ENCODE measurements at places on chromosomes 3 and 15. TPM values are rescaled to one million over a fixed set of nuclear protein-coding genes. Genes with fewer than 3 reads are reported as not detected.
A peak's percentile ranks its signal among the peaks of the same experiment; 100 is the strongest.

DET1 gene
- 6.1 TPM for total RNA-seq

DNA sequence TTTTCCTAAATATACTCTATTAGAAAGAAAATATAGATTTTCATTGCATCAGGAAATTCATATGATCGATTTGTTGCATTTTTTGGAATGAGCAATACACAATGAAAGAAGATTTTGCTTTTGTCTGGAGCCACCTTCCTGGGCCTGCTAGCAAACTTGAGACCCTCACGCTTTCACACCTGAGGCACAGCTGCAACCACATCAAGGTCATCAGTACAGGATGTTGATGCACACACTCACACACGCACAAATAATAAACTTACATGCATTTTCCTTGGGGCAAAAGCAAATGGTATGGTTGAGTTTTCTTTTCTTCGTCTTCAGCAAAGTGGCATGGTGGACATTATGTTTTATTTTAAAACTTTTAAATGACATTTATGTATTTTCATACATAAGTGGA lies 64.8 kb upstream of the SATB1 start:
- no peak overlapping the region for H3K4me3 ChIP-seq
- no peaks in the 10 kb centered on the region for H3K36me3 ChIP-seq
- no peaks in the 10 kb centered on the region for H3K27me3 ChIP-seq
- H3K4me1 ChIP-seq = no peaks in the 10 kb centered on the region
- no peak for DNase-seq
- no peak overlapping the region for H3K27ac ChIP-seq

IL12A gene
- total RNA-seq = 0.82 TPM

- H3K36me3 ChIP-seq = no peaks in the 10 kb centered on the region
- H3K4me3 ChIP-seq = no peak overlapping the region
- no peak overlapping the region for H3K27ac ChIP-seq
- H3K4me1 ChIP-seq = peaks cover 7% of the 10 kb centered on the region
Measured at GRCh38 chr15:64779630-64780029, 4.2 kb upstream of the RBPMS2 start.

FAM81A gene
- total RNA-seq = 3.0 TPM

TEX55 gene
- not detected for total RNA-seq

DNA sequence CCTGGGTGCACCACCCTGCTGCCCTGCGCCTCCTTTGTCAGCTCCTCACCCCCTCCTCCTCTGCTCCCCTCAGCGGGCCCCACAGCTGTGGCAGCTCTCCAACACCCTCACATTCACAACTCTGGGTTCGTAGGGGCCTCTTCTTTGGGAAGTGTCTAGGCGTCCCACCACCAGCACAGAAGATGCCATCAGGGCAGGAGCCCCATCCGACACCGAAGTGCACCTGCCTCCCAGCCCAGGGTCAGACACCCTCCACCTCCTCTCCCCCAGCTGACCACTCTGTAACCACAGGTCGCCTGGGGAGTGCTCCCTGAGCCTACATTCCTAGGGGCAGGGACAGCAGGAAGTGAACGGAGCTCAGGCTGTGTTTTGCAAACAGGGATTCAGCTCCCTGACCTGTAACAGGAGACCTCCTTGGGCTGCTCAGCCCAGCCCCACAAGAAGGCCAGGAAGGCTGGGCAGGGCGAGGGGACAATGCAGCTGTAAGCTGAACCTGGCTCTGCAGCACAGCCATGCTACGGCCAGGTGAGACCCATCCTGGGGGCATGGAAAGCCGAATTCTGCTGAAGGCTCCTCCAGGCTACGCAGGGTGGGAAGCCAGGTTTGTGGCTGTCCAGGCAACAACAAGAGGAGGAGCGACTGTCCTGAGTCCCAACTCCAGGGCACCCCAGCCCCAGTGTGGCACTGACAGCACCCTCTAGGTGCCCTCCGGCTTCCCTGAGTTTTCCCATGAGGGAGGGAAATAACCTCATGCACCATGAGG lies 269.0 kb downstream of the GOLGA6L6 start:
- no peak for DNase-seq
- H3K27ac ChIP-seq = no peak overlapping the region
- no peaks in the 10 kb centered on the region for H3K36me3 ChIP-seq
- no peak overlapping the region for H3K4me3 ChIP-seq
- no peaks in the 10 kb centered on the region for H3K4me1 ChIP-seq
- H3K27me3 ChIP-seq = no peaks in the 10 kb centered on the region

GOLGA8M gene
- total RNA-seq = not detected

- H3K36me3 ChIP-seq = no peaks in the 10 kb centered on the region
- DNase-seq = no peak
- H3K27ac ChIP-seq = no peak overlapping the region
- H3K4me3 ChIP-seq = no peak overlapping the region
Measured at GRCh38 chr3:172101107-172101506, 61.7 kb downstream of the FNDC3B start.

DNA sequence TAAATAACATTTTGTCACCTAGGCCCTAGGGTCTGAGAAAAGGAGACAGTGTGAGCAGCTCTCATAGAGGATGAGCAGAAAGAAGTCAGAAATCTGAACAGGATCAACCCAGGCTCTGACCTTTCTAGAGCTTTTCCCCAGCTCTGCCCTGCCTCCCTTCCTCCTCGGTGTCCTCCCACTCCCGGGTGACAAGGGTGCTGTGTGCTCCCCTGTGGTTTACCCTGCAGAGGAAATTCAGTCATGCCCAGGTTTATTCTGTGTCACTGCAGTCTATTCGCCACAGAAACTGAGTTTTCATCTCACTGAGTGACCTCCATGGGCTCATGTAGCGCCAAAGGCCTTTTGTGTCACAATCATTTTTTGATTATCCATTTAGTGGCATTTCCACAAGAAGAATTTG lies 76.6 kb downstream of the IL12A start:
- H3K4me1 ChIP-seq = no peaks in the 10 kb centered on the region
- H3K27ac ChIP-seq = no peak overlapping the region
- no peaks in the 10 kb centered on the region for H3K36me3 ChIP-seq
- no peak overlapping the region for H3K4me3 ChIP-seq
- no peak for DNase-seq
- H3K27me3 ChIP-seq = no peaks in the 10 kb centered on the region

DNA sequence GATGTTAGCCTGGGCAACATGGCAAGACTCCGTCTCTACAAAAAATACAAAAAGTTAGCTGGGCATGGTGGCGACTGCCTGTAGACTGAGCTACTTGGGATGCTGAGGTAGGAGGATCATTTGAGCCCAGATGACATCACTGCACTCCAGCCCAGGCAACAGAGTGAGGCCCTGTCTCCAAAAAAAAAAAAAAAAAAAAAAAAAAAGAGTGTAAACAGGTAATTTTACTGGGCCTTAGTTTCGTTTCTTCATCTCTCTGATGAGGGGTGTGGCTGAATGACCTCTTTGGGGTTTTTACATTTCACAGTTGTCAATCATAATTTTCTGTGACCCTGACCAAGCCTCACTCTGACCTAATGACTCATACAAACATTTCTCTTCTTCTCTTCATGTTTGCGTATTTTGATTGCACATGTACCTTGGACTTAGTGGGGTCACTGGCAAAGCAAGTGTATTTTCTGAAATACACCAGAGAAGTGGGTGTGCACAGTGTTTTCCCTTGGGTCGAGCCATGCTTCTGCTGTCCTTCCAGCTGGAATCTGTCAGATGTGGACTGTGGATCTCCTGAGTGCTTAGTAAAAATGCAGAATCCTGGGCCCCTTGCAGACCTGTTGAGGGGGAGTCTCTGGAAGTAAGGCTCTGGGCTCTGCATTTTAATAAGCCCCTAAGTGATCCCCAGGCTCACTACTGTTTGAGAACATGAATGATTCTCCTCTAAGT lies 140.5 kb downstream of the FNDC3B start:
- H3K4me1 ChIP-seq = peaks cover 25% of the 10 kb centered on the region
- no peak overlapping the region for H3K4me3 ChIP-seq
- H3K27ac ChIP-seq = no peak overlapping the region
- DNase-seq = no peak

- no peak overlapping the region for H3K27ac ChIP-seq
- no peaks in the 10 kb centered on the region for H3K27me3 ChIP-seq
- DNase-seq = no peak
- H3K4me1 ChIP-seq = no peaks in the 10 kb centered on the region
- H3K36me3 ChIP-seq = 0 out of 2 replicates have a peak, but pooled peaks cover 2% of the 10 kb centered on the region
Measured at GRCh38 chr3:127829537-127829936, 7.2 kb upstream of the MGLL start.

DNA sequence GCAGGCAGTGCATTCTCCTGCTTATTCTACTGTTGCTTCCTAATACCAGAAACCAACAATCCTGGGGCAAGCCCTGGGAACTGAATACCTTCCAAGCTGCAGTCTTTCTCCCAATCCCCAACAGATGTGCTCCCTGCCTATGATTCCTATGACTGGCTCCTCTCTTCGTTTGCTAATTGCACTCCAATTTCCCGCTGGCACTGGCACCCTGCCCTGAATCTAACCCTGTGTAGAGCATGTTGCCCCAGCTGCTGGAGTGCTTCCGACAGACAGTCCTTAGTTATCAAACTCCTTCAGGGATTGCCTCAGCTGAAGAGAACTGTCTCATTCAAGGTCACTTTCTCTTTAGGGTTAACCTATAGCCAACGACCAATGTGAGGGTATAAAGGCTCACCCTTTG lies 214.1 kb downstream of the NECTIN3 start:
- DNase-seq = no peak
- no peaks in the 10 kb centered on the region for H3K27me3 ChIP-seq

GRCh38 chr15:98865397-98866339 lies 141.9 kb downstream of the PGPEP1L start:
- H3K27ac ChIP-seq = no peak overlapping the region
- H3K4me3 ChIP-seq = peak overlapping the region; percentile 14
- H3K4me1 ChIP-seq = peaks cover 20% of the 10 kb centered on the region
- H3K27me3 ChIP-seq = no peaks in the 10 kb centered on the region

GRCh38 chr15:37819191-37819590 lies 115.2 kb upstream of the TMCO5A start:
- H3K27me3 ChIP-seq = no peaks in the 10 kb centered on the region
- no peak overlapping the region for H3K4me3 ChIP-seq
- H3K36me3 ChIP-seq = no peaks in the 10 kb centered on the region
- H3K4me1 ChIP-seq = no peaks in the 10 kb centered on the region

CHRNA7 gene
- 7.5 TPM for total RNA-seq

GPR176 gene
- total RNA-seq = 198 TPM
